H4 (cell line): ENCODE measurements at places on chromosomes 4 and X.

DNA sequence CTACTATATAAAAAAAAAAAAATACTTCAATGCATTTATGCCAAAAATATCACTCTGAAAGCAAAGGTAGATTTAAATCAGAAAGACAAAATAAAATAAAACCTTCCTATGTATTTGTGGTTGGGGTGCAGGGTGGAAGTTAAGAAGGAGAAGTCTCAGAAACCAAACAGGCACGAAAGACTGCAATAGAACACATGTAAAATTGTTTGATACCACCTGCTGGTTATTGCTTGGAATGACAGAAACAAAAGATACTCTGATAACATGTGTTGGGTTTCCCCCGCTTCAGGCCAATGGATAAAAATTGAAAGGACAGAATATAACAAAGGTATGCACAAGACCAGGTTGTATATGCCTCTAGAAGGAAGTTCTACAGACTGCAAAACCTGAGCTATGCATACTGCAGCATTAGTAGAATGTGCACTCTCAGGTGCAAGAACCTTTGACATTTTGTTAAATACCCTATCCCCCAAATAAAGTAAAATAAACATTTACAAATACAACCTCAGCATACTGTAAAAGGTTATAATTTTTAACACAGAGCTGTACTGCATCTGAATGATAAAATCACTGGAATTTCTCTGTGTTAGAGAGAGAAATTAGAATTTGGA is 118.8 kb downstream of the GABRA2 start:
- peak; percentile 51 for DNase-seq

- no peak for DNase-seq
Measured at GRCh38 chr4:184019667-184020623, 114.8 kb downstream of the STOX2 start.

DNA sequence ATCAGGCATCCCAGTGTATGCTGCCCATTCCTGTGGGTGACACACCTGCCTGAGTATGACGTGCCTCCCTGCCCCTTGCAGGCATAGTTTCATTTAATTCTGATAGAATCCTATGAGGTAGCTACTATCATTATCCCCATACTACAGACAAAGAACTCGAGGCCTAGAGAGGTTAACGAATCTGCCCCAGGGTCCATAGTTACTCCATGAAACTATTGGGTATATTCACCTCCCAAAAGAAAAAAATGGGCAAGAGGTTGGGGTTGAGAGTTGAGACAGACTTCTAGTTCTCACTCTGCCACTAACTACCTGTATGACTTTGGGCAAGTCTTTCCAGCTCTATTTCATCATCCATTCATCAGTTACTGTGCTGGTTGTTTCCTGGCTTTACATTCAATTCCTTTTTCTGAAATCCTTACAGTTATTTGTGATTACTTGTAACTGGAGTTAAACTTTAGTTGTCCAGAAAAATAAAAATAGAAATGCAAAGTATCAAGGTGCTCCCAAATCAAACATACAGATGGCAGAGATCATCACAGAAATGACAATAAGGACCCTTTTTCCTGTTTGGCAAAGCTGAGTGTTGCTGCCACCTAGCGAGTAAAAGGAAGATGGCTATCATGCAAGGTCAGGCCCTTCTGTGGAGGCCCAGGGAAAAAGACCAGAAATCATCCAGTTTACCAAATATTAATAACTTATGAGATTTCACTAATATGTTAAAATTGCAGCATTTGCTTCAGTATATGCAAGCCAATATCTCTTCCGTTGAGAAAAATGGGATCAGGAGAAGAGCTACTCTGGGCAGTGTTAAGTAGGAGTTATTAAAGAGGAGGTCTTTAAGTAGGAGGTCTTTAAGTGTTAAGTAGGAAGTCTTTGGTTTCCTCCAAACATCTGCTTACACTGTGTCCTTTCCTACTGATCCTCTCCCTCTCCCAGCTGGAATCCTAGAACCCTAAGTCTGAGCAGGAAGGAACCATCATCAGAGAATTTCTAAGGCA is 17.1 kb upstream of the MAP7D3 start:
- peak; percentile 36 for DNase-seq

- peak; percentile 81 for DNase-seq
Measured at GRCh38 chrX:153476666-153477363, 6.4 kb upstream of the HAUS7 start.

DNA sequence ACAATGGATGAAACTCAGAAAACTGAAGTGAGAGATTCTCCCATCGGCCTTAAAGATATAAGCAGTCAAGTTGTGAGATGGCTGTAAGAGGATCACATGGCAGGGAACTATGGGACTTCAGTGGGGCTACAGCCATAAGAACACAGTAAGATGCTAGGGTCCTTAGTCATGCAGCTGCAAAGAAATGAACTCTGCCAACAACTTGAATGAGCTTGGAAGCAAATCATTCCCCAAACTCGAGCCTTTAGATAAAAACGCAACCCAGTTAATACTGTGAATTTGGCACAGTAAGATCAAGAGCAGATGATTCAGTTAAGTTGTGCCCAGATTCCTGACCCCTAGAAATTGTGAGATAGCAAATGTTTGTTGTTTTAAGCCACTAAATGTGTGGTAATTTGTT is 117.3 kb downstream of the FAM13A start:
- DNase-seq = no peak

DNA sequence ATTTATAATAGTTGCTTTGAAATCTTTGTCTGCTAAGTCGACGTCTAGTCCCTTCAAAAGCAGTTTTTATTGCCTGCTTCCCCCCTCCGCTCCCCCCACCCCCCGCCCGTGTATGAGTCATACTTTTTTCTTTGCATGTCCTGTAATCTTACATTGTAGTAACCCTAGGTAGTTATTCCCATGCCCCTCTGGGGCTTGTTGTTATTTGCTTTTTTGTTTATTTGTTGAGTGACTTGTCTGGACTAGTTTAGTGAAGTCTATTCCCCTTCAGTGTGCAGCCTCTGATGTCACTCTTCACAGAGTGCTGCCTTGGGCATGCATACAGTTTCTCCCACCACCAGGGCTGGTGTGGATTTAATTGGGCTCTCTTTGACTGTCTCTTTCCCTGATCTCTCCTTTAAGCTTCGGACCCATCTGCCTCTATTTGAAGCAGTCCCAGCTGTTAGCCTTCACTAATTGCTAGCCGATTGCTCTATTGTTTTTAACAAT is 86.2 kb downstream of the PPEF1 start:
- peak; percentile 65 for DNase-seq

DNA sequence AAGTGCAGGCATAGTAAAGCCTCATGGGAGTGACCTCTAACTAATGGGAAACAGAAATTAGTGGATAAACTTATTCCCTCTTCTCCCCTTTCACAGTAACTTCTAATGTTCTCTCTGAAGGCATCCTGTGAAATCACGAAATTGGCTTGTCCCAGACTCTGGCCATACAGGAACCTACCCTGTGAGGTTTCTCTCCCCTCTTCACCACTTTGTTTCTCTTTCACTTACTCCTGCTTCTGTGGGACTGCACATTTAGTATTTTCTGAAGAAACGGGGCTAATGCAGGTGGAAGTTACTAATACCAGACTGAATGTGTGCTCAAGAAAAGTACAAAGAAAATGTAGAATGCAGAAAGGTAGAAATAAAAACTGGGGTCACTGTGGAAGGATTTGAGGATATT is 20.0 kb downstream of the ZNF330 start:
- DNase-seq = no peak

DNA sequence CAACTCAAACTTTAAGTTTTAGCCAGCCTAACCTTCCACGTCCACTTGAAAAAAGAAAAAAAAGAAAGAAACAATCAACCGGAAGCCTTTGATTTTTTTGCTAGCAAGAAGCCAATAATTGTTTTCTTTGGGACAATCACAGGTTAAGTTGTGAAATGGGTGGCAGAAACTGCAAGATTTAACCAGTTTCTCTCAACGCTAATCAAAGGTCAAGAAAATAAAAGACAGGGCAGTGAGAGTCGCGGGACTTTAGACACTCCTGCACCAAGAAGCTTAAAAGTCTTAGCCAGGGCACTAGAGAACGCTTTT is 1.0 kb downstream of the ACSL1 start:
- no peak for DNase-seq

DNA sequence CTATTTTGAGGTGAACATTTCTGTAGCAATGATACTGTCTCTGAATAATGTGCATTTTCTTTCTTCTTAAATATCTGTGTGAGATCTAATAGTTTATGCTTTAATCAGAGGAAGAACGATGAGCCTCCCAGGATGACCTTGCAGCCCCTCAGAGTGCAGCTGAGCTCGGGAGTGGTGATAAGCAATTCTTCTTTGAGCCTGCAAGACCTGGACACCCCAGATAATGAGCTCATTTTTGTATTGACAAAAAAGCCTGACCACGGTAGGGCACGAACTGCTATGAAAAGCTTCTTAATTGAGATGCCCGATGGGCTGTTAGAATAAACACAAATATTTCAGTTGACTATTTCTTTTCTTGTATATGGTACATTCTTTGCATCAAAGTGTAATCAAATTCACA is 105.0 kb upstream of the ANXA3 start:
- no peak for DNase-seq

DNA sequence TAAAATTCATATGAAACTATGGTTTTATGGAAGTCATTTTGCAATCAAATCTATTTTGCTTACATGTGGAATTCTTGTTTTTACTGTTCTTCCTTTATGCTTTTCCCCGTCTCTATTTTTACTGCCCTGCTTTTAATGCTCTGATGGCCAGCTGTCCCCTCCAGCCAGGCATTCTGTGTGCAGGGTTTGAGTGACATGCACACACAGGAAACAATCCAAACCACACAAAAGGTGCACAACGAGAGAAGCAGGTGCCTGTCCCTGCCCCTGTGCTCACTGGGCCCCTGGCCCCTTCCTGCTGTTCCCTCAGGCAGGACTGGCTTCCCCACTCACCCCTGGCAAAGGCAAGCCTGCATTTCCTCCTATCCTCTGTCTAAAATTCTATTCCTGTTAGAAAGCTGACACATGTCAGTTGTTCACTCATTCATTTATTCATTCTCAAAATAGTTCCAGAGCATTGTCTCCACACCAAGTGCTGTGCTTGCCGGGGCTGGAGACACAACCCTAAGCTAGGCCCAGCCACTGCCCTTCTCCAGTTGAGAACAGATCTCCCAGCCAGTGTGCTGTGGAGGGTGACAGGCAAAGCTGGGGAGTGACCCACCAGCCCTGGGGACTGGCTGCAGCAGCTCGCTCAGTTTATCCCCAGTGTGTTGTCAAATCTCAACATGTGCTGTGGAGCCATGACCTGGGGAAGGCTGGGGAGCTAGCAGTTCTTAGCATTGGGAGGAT is 346.3 kb downstream of the FBXW7 start:
- no peak for DNase-seq

- DNase-seq = no peak
Measured at GRCh38 chrX:124242131-124242530, 90.3 kb upstream of the TEX13D start.

DNA sequence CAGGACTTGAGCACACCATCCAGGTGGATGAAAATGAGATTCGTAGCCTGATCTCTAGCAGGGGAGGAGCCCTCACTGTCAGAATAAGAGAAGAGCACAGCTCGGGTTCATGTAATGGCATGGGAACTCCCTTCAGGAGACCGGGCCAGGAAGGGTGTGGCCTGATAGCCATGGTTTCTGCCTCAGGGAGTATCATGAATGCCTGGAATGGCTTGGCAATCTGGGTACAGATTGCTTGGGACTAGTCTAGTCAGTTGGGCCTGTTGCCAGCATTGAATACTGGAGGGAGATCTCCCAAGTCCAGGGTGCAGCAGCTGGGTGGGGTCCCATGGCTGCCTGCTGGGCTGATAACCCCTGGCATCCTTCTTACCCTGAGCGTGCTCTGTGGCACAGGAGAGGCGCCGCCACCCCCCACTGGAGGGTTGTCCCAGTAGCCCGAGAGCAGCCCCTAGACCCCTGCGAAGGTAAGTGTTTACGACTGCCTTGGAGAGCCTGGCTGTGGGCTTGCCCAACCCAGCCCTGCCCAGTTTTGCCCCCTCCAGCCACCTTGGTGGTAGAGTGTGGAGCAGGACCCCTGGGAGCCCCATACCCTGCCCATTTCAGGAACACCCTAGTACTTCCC is 298.8 kb downstream of the TEX13A start:
- DNase-seq = peak; percentile 3

GRCh38 chr4:39834269-39834668 is 136.3 kb downstream of the UBE2K start:
- DNase-seq = no peak

- DNase-seq = no peak
Measured at GRCh38 chr4:114879916-114880669, 233.3 kb downstream of the NDST4 start.

GRCh38 chrX:78997870-78998558 is 52.8 kb downstream of the P2RY10 start:
- no peak for DNase-seq

GRCh38 chrX:47958761-47959342 is 44.9 kb downstream of the ZNF182 start:
- no peak for DNase-seq

DNA sequence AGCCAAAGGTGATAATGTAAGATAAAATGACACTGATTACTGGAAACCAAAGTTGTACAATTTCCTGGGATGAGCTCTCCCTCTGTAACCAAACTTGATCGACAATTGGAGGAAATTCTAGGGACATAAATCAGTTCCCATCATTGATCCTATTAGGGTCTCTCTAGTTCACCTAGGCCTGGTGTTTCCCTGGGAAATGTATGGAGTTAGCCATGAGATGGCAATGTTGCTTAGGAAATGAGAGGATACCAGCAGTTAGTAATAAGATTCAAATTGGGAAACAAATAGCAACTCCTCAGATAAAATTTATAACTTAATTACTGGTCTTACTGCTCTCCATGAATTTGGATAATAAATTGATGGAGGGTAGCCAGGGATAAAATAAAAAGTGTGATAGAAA is 52.2 kb downstream of the SPATA18 start:
- no peak for DNase-seq

DNA sequence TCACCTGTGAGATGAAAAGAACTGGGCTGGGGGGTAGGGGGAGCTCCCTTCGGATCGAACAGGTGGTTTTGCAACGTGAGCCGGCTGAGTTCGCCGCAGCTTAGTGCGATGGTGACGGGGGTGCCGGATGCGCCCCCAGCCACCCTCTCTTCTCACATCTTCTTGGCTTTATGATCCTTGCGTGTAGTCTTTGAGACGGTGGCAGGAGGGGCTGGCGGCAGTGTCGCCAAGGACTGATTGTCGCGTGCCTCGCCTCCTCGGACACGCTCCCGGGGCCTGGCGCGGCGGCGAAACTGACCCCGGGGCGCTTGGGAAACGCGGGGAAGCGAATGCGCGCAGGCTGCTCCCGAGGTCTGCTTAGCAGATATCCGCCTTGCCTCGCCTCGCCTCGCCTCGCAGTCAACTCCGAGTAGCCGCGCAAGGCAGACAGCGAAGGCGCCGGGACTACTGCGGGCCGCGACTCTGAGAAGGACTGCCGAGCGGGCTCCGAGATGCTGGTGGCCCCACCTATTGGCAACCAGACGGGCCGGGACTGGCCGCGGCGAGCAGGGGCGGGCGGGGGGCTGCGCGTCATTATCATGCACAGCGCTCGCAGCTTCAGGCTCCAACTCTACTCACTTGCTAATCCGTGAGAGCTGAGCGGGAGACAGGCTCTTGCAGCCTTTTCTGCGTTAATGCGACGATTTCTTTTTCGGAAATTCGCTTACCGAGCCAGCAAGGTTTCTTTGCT is 1.5 kb downstream of the GRID2 start:
- DNase-seq = peak; percentile 59
